Endodermal cell (in vitro differentiated cells): ENCODE measurements at places on chromosomes 5 and 9.

DNA sequence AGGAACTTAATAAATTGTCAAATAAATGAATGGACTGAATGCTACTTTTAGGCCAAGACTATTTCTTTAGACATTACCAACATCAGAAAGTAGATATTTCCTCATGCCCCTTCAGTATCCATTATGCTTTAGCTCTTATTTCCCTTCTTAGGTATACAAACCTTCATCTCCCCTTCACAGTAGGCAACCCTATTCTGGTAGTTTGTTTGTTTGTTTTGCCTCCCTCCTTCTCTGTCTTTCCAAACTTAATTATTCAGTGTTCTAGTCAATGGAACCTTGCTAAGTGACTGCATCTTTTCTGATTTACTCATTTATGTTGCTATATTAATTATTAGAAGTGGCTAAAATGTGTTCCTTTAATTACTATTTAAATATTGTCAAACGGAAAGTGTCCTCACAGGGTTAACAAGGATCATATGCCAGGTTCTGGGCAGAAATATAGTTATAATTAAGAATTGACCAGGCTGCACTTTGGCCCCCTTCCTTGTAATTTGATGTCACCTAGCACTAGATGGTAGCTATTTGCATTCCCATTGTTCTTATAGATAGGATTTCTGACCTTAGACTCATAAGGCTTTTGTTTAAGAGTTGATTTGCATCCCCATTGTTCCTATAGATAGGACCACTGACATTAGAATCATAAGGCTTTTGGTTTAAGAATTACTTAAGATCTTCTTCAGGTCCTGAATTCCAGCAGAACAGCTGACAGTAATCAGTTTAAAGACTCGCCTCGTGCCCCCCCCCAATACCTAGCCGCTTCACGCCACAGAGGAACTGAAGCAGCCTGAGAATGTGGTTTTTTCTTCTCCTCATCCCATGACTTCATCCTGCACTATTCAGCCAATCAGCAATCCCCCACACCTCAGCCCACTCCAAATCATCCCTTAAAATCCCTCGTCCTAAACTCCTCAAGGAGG, 84.4 kb upstream of the NUDT12 start:
- DNase-seq: peak; percentile 61

GRCh38 chr5:172046593-172046992, 40.2 kb upstream of the FBXW11 start:
- DNase-seq: no peak

DNA sequence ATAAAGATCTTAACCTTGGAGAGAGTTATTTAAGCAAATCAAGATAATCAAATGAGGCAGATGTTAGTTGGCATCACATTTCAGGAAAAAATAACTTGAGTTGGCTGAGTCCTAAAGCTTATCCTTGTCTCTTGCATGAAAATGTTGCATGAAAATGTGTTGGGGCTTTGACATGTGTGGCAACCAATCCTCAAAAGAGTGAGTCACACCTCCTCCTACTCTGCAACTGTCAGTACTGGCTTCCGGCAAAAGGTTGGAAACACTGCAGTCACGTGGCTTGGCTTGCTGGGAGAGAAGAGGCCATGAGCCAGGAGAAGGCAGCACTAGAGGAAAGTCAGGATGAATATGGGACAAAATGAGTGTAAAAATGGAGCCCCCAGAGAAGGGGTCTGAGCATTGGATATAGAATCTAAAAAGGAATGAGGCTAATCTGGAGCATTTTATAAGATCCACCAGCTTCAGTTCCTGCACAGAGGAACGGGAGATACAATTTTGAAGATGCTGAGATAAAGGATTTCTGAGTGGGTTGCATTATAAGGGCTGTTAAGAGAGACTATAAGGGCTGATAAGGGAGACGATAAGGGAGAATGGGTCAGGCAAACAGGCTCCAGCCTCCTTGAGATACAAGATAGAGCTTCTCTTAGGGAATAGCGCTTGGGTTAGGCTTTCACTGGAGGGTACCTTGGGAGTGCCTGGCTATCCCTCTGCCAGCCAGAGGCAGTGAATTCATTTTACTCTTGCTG, 43.1 kb downstream of the SPATA31D1 start:
- peak; percentile 69 for DNase-seq

DNA sequence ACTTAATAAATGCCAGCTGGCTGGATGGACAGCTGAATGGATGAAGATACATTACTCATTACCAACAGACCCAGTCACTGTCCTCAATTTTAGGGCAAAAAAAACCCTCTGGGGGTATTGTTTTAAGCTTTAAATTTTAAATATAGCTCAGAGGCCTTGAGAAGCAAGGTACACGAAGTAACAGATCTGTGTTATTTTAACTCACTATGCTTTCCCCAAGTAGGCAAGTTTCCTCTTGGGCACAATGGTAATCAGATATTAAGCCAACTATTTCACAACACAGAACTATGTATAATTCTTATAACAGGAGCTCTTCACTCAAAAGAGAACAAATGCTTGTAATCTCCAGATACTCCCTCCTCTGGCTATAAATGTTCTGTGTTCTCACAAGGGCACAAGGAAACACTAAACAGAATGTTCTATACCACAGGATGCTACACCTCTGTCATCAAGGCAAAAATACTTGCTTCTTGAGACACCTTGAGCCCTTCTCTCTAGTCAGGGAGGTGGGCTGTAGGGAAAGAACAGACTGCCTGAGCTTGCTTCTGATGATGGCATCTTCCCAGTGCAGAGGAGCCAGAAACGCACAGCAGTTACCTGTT, 443.8 kb downstream of the SPOCK1 start:
- DNase-seq: no peak

- DNase-seq: peak; percentile 85
These were observed 43.7 kb upstream of the HAND1 start for GRCh38 chr5:154521756-154522155.

GRCh38 chr5:177212242-177212641, 78.7 kb downstream of the NSD1 start:
- no peak for DNase-seq
